ENCODE measurements at places on chromosomes 6 and 20. TPM values are rescaled to one million over a fixed set of nuclear protein-coding genes. Genes with fewer than 3 reads are reported as not detected.

The FAM83C gene
- total RNA-seq, result not detected

The GCM1 gene
- total RNA-seq, result not detected

The BTN1A1 gene
- total RNA-seq, result not detected

- peaks cover 3% of the 10 kb centered on the region for H3K4me1 ChIP-seq
- no peak for DNase-seq
- H3K27me3 ChIP-seq, result no peaks in the 10 kb centered on the region
- H3K27ac ChIP-seq, result no peak overlapping the region
Observed at GRCh38 chr20:4713401-4713800, 8.3 kb upstream of the PRND start.

GRCh38 chr6:20370393-20370792 is 31.3 kb upstream of the E2F3 start:
- peak; percentile 21 for DNase-seq
- H3K36me3 ChIP-seq, result no peaks in the 10 kb centered on the region
- H3K27ac ChIP-seq, result peak overlapping the region; percentile 16

DNA sequence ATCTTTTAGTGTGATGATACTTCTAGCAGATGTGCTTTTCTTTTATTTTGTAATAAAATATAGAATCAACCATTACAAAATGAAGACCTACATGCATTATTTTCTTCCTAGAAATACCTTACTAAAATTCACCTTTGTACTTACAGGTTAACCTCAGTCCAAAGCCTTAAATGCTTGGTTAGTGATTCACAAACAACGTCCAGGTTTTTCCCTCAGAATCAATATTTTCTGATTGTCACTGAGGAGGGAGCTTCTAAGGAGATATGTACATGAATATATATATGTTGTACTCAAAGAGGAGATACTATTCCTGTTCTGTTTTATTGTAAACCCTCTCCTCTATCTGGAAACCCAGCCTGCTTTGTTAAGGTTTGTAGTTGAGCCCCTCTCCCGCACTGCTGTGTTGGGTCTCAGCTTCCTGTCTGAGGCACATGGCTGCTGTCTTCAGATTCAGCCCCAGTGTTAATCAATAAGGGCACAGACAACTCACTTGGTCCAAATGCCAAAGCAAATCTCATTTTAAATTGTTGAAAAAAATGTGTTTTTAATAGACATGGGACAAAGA is 33.9 kb upstream of the HS3ST5 start:
- H3K27me3 ChIP-seq, result no peaks in the 10 kb centered on the region
- H3K4me1 ChIP-seq, result no peaks in the 10 kb centered on the region
- no peak overlapping the region for H3K4me3 ChIP-seq
- no peak for DNase-seq
- no peak overlapping the region for H3K27ac ChIP-seq

- no peak for DNase-seq
- no peaks in the 10 kb centered on the region for H3K27me3 ChIP-seq
- H3K4me1 ChIP-seq, result no peaks in the 10 kb centered on the region
- no peak overlapping the region for H3K27ac ChIP-seq
- peaks cover 9% of the 10 kb centered on the region for H3K36me3 ChIP-seq
Observed at GRCh38 chr6:158414851-158415262, 102.6 kb downstream of the TULP4 start.

DNA sequence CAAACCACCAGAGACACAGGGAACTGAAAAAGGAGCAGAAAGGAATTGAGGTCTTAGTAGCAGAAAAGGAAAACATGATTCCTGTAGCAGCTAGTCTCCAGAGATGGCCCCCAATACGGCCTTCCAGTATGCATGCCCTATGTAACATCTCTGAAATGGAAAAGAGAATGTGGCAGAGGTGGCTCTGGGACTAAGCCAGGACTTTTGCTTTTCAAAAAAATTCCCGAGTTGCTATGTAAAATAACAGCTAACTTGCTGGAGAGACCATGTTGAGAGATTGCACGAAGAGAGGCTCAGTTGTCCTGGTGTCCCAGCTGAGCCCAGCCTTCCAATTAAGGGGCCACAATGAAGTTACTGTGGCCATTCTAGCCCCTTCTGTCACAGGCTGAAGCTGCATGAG is 27.7 kb downstream of the IL20RA start:
- H3K36me3 ChIP-seq, result no peaks in the 10 kb centered on the region
- no peak overlapping the region for H3K27ac ChIP-seq
- no peak overlapping the region for H3K4me3 ChIP-seq

DNA sequence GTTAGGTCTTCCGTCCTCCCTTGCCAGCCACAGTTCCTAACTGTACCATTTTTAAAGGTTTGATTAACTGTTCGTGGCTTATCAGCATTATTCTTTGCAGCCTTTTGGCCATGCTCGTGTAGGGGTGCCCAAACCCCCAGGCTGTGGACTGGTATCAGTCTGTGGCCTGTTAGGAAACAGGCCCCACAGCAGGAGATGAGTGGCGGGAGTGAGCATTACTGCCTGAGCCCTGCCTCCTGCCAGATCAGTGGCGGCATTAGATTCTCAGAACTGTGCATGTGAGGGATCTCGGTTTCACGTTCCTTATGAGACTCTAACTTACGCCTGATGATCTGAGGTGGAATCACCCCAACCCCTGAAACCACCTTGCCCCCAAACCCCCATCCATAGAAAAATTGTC is 79.3 kb downstream of the TBC1D7 start:
- peaks cover 7% of the 10 kb centered on the region for H3K27me3 ChIP-seq
- H3K4me3 ChIP-seq, result no peak overlapping the region
- no peaks in the 10 kb centered on the region for H3K4me1 ChIP-seq
- H3K36me3 ChIP-seq, result peaks cover 1% of the 10 kb centered on the region
- H3K27ac ChIP-seq, result no peak overlapping the region

- H3K4me1 ChIP-seq, result peaks cover 65% of the 10 kb centered on the region
- H3K36me3 ChIP-seq, result peaks cover 48% of the 10 kb centered on the region
- DNase-seq, result no peak
- no peaks in the 10 kb centered on the region for H3K27me3 ChIP-seq
- no peak overlapping the region for H3K4me3 ChIP-seq
Observed at GRCh38 chr20:37185686-37186085, 6.3 kb upstream of the MROH8 start.

DNA sequence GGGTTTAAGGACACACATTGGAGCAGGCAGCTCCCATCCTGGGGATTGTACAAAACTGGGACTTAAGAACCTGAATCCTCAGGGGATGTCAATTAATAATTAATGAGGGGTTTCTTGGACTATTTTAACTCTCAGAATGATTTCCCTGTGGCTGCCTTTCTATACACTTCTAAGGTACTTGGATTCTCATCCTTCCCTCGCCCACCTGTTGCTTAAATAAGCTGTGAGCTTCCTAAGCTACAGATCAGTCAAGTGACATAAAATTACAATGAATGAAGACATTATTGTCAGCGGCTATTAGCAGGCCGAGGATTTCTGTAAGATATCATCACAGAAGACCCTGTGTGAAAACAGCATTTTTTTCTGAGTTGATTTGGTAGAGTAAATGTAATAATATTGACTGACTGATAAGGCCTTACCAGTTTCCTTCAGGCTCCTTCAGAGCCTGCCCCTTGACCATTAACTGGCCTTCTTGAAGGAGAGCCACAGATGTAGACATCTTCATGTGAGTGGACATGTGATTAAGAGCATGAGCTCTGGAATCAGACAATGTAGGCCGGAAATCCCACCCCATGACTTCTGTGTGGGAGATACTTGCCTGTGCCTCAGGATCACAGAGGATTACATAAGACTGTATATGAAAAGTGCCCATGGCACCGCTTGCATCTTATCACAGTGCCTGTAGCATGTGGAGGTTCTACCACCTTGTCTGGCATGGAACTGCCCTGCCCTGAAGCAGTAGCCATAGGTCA is 101.7 kb downstream of the TULP4 start:
- no peaks in the 10 kb centered on the region for H3K4me1 ChIP-seq
- no peak for DNase-seq
- H3K27me3 ChIP-seq, result no peaks in the 10 kb centered on the region
- no peak overlapping the region for H3K4me3 ChIP-seq

GRCh38 chr6:107866606-107867301 is 42.6 kb upstream of the SCML4 start:
- no peaks in the 10 kb centered on the region for H3K27me3 ChIP-seq
- no peak overlapping the region for H3K4me3 ChIP-seq
